ENCODE measurements at places on chromosomes 7 and 10.

DNA sequence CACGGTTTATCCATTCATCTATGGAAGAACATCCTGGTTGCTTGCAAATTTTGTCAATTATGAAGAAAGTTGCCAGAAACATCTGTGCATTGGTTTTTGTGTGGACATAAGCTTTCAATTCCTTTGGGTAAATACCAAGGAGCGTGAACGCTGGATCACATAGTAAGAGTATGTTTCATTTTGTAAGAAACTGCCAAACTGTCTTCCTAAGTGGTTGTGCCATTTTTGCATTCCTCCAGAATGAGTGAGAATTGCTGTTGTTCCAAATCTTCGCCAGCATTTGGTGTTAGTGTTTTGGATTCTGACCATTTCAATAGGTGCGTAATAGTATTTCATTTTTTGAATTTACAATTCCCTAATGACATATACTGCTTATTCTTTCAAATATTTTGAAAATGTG, 155.3 kb upstream of the FRMD4A start:
- no peak for DNase-seq

GRCh38 chr10:21849607-21850006, 153.9 kb downstream of the DNAJC1 start:
- no peak for DNase-seq

- DNase-seq: no peak
Observed at GRCh38 chr7:152522571-152523067, 86.8 kb upstream of the KMT2C start.

GRCh38 chr10:42971251-42971599, 105.6 kb upstream of the RET start:
- no peak for DNase-seq

- DNase-seq: no peak
Observed at GRCh38 chr7:125927556-125927955, 997.9 kb upstream of the POT1 start.

GRCh38 chr10:131070856-131071255, 240.7 kb downstream of the TCERG1L start:
- no peak for DNase-seq

- DNase-seq: no peak
Observed at GRCh38 chr7:22856416-22856815, 33.8 kb upstream of the TOMM7 start.

DNA sequence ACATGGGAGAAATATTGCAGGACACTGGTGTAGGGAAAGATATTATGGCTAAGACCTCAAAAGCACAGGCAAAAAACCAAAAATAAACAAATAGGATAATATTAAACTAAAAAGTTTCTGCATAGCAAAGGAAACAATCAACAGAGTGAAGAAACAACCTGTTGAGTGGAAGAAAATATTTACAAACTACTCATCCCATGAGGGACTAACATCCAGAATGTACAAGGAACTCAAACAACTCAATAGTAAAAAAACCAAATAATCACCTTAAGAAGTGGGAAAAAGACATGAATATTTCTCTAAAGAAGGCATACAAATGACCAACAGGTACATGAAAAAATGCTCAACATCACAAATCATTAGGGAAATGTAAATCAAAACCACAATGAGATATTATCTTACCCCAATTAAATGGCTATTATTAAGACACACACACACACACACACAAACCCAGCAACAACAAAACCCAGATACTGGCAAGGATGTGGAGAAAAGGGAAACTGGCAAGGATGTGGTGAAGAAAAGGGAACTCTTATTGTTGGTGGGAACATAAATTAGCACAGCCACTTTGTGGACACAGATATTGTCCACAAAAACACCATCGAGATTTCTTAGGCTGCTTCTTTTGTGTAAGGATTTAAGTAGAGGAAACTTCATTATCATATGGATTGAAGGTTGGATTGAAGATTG, 9.8 kb upstream of the RAB18 start:
- DNase-seq: no peak

DNA sequence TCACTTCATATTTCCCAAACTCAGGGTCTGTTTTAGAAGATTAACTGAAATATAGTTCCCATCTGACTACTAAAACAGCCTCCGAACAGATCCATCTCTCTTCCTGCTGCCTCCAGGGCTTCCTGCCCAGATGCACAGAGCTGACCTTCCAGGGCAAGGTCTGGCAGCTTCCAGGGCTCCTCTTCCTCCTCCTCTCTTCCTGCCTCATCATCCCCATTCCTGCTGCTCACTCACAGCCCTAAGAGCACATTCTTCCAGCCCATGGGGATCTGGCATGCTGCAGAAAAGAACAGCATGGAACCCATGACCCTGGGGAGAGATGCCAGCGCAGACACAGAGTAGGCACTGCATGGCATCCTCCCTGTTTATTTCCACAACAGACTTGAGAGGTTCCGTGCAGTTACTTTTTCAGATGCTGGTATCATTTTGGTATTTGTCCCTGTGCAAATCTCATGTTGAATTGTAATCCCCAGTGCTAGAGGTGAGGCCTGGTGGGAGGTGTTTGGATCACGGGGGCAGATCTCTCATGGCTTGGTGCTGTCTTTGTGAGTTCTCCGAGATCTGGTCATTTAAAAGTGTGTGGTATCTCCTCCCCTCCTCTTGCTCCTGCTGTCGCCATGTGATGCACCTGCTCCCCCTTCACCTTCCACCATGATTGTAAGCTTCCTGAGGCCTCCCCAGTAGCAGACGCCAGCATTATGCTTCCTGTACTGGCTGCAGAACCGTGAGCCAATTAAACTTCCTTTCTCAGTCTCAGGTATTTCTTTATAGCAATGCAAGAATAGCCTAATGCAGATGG, 4.4 kb downstream of the PKD1L1 start:
- no peak for DNase-seq

DNA sequence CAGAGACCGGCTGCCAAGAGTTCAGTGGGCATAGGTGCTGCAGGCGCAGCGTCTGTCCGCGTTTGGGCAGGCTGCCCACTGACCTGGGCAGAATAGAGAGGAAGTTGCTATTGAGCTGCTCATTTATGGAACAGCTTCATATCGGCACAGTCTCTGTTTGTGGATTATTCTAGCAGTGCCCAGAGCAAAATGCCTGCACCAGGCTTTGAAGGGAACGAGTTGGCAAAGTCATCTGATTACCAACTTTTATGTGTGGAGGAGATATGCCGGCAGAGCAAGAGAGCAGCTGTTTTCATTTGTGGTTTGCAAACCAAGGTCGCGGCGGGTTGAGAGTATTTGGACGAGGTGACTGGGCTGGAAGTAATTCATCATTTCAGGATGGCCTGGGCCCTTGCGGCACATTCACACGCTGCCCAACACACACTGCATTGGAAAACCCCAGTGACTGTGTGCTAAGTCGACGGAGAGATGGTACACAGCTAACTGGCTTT, 228.5 kb downstream of the TCERG1L start:
- DNase-seq: no peak

- no peak for DNase-seq
Observed at GRCh38 chr7:132225216-132226030, 350.8 kb downstream of the PLXNA4 start.

GRCh38 chr10:36779238-36779846, 346.1 kb upstream of the ANKRD30A start:
- DNase-seq: no peak

- DNase-seq: no peak
Observed at GRCh38 chr10:8852546-8852945, 798.1 kb downstream of the GATA3 start.

GRCh38 chr7:116511552-116512519, 12.3 kb downstream of the CAV2 start:
- peak; percentile 62 for DNase-seq

DNA sequence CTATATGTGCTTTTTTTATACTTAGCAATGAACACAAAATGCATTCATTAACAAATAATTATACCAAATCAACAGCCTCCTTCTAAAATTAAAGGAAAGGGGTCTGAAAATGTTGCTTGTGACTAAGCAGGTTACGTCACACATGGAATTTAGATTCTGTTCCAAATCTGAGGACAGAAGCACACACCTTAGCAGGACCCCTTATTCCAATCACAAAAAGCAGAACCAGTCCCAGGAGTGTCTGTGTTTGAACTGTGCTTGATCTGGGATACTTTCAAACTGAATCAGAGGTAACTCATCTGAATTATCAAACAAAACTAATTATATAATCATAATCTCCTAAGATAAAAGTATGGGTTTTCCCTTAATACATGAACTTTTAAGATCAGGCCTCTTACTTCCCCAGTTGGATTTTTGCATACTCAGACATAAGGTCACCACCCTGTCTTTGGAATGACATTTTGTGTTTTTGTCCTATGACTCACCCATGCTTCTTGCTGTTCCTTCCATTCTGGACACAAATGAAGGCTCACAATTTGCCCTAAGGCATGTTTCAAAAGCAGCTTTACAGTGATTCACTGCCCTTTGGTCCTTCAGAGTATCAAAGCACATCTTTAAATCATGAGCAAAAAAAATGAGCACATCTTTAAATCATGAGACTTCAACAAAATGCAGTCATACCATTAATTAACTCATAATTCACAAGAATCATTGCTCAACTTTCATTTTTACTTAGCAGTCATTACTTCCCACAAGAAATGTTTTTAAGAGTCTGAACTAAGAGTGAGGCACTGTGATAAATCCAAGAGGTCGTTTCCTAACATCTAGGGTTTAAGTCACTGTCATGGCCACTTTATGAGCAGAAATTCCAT, 35.5 kb downstream of the SEMA3C start:
- peak; percentile 24 for DNase-seq

GRCh38 chr10:20694296-20694695, 202.8 kb downstream of the NEBL start:
- no peak for DNase-seq

GRCh38 chr10:78448994-78449418, 415.3 kb downstream of the RPS24 start:
- DNase-seq: no peak

- peak; percentile 60 for DNase-seq
Observed at GRCh38 chr10:14584661-14585060, 190.0 kb downstream of the FAM107B start.

- DNase-seq: no peak
Observed at GRCh38 chr7:102305414-102306268, 19.0 kb downstream of the SH2B2 start.

GRCh38 chr10:14635043-14635710, 139.5 kb downstream of the FAM107B start:
- DNase-seq: no peak

DNA sequence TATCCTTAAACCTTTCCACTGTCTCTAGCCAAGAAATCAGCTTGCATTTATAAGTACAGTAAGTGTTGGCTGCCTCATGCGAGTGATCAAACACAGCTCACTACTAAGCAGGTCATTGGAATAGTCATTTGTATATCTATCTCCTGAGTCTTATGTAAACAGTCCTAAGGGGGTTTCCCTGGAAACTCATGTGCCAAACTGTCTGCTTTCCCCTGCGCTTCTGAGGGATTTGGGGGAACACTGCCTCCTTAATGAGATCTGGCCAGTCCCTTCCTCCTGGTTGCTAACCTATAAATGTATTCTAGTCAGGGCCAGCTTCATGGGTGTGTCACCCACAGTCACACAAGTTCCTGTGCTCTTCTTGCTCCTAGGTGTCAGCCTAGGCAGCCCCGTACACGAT, 133.1 kb downstream of the CD36 start:
- DNase-seq: no peak

Measured in CD4-positive, alpha-beta T cell treated with Interleukin-4 for 1 hour (primary cell).